GM10248 (cell line): ENCODE measurements at places on chromosomes 13 and 19.

GRCh38 chr13:97076898-97077297, 82.6 kb upstream of the OXGR1 start:
- no peak for DNase-seq

DNA sequence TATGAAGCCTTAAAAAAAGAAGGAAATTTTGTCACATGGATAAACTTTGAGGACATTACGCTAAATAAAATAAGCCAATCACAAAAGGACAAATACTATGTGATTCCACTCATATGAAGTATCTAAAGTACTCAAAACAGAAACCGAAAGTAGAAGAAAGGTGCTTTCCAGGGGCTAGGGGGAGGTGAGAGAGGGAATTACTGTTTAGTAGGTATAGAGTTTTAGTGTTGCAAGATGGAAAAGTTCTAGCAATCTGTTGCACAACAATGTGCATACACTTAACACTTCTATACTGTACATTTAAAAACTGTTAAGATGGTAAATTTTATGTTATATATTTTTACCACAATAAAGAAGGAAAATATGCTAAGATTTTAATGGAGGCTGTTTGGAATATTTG, 83.0 kb downstream of the POLR1D start:
- no peak for DNase-seq

DNA sequence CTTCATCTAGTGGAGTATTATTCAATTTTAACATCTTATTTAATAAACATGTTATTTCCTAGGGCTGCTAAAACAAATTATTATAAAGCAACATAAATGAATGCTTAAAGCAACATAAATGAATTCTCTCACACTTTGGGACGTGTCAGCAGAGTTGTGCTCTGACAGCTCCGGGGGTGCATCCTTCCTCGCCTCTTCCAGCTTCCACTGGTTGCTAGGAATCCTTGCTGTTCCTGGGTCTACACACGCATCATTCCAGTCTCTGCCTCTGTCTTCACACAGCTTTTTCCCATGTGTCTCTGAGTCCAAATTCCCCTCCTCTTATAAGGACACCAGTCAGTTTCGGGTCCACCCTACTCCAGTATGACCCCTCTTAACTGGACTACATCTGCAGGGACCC, 21.6 kb upstream of the SPATA13 start:
- DNase-seq, result no peak

DNA sequence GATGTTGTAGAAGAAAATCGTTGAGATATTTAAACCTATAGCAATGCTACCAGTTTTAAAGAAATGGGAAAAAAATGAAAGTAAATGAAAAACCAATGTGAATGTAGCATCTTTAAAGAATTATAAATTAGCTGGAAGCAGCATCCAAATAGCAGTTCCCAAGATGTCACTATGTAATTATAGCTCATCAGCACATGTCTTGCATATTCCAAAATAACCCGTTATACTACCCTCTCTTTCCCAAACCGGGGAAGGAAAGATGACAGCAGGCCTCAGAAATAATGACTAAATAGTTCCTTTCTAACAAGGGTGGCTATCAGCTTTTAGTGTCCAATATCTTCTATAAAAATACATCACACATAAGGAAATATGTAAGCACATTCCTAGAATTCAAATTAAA, 140.5 kb downstream of the FGF14 start:
- no peak for DNase-seq

DNA sequence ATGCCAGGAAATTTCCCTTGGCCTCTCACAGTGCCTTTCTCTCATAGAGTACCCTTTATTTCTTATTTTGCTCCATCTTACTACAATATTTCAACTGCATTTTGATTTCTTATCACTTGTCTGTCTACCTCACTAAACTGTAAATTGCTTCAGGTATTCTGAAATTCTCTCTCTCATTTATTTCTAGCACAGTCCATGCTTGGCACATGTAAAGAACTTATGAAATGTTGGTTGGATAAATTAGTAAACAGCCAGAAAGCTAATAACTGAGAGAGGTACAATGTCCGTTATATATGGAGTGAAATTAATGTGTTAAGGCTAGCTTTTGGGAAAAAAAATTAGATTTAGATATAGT, 138.3 kb upstream of the RFC3 start:
- DNase-seq, result no peak

- no peak for DNase-seq
Measured at GRCh38 chr13:33281951-33282595, 3.5 kb downstream of the STARD13 start.

GRCh38 chr13:110853235-110853721, 61.6 kb downstream of the ANKRD10 start:
- no peak for DNase-seq

DNA sequence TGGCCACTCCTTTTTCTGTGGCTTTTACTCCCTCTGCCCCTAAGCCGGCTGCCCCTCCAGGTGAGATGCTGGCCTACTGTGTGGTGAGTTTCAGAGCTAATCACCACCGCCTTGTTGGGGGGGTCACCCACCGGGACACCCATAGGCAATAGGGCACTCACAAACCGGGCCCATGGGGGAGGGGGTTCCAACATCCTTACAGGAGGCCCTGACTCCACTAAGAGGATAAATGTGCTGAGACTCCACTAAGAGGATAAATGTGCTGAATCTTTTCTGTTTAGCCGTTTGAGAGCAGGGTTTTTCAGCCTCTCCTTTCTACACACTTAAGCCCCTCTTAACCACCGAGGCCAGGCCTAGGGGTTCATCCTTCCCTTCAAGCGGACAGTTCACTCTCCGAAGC, 73.7 kb downstream of the SLC15A1 start:
- no peak for DNase-seq

DNA sequence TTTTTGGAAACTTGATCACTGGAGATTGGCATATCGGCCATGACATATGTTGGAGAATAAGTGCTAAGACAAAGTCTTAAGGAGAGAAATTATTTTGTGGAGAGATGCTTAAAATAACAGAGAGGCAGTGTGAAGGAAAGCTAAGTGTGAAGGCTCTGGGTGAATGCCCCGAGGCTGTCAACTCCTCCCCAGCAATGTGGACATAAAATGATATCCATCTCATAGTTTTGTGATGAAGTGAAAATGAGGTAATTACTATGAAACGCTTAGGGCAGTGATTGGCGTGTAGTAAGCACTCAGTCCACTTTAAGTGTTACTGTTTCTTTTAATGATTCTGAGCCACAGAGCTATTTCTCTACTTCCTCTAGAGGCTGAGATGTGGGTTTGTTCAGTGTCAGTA, 195.8 kb upstream of the KLF12 start:
- DNase-seq, result no peak

DNA sequence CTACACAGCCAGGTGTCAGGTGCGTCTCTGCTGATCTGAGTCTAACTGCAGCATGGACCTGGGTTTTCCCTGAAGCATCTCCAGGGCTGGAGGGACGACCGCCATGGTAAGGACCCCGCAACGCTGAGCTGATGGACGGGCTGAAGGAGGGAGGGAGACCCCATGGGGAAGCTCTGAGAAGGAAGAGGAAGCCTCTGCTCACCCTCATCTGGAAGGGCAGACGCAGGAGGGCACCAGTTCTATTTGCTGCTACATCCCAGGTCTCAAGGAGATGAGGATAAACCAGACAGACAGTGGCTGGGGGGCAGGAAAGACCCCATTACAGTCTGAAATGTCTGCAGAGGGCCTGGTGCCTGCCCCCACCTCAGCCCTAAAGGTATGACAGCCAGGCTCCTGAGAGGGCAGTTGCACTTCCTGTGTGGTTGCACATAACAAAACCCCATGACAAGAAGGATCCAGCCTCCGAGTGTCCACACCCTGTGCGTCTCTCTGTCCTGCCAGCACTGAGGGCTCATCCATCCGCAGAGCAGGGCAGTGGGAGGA, at the start of gene LILRA2:
LILRA2 (plus strand) TSS at position 461 of the 543 bp plus-strand sequence. CDS start 89 bp downstream, outside the sequence.
- DNase-seq, result peak; percentile 77

GRCh38 chr13:53411463-53411862, 382.9 kb downstream of the OLFM4 start:
- DNase-seq, result no peak
